ENCODE measurements at places on chromosomes 4 and X.

GRCh38 chr4:159016593-159017024 lies 86.3 kb upstream of the RAPGEF2 start:
- DNase-seq, result no peak

DNA sequence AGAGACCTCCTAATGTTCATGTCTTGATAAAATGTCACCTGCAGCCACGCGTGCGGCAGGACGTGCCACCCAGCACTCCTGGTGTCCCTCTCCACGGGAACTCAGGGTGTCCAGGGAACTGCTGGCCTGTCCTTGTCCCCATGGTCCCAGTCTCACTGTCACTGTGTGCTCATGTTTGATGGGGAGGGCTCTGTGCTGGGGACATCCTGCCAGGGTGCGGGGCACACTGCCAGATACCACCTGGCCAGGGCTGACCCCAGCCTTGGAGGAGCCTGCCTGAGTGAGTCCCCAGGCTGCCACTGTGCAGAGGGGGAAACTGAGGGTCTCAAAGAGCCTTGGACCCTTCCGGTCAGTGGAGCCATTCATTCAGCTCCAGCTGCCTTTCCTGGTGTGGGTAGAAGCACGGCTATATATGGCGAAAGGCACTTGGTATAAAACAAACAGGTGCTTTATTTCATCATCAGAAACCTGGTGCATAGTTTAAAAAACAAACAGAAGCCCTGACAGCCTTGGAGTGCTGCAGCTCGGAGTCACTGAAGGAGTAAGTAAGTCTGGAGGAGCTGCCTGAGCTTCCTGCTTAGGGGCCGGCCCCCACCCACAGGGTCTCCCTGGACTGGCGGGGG lies 33.0 kb downstream of the NOP14 start:
- peak; percentile 72 for DNase-seq

GRCh38 chr4:109764789-109765402 lies 35.0 kb upstream of the PLA2G12A start:
- no peak for DNase-seq

- no peak for DNase-seq
Measured at GRCh38 chr4:24328310-24328709, 256.0 kb downstream of the DHX15 start.

- no peak for DNase-seq
Measured at GRCh38 chr4:47860305-47860704, 22.4 kb upstream of the CORIN start.

DNA sequence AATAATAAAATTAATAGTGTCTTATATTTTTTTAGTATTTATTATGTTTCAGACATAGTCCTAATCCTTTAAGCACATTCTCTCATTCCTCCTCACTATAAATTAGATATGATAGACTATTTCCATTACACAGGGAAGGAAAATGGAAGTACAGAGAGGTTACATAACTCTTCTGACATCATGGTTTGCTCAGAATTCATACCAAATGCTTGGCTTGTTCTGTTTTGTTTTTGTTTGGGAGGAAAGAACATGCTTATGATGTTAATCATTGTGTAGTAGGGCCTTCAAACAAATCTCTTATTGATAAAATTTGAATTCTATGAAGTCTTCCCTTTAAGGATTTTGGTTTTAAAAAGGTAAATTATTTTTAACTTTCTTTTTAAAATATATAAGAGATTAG lies 59.5 kb downstream of the RXFP1 start:
- no peak for DNase-seq

- no peak for DNase-seq
Measured at GRCh38 chr4:15653864-15654592, 1.1 kb downstream of the FBXL5 start.

GRCh38 chr4:129364747-129365452 lies 268.9 kb downstream of the C4orf33 start:
- no peak for DNase-seq

- DNase-seq, result no peak
Measured at GRCh38 chrX:134981910-134982309, 8.9 kb upstream of the SMIM10 start.

GRCh38 chr4:83393908-83394307 lies 59.3 kb upstream of the HPSE start:
- no peak for DNase-seq

DNA sequence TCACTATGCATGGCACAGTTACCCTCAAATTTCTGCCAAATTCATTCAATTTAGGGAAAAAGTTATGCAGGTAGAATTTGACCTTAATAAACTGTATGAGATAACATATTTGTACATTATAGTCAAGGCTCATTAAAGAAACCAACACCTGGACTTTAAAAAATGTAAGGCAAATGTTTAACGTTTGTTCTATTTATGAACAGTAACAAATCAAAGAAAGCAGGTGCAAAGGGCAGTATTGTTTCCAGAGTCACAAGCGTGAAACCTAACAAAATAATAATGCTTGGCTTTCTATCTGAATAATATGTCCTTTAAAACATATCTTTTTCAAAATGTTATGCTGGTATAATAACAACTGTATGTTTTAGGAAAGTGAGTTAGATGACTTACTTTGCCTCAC lies 41.2 kb downstream of the LIN54 start:
- no peak for DNase-seq

- no peak for DNase-seq
Measured at GRCh38 chr4:47484168-47484567, 907 bp upstream of the ATP10D start.

GRCh38 chr4:81723019-81723884 lies 251.5 kb upstream of the RASGEF1B start:
- no peak for DNase-seq

DNA sequence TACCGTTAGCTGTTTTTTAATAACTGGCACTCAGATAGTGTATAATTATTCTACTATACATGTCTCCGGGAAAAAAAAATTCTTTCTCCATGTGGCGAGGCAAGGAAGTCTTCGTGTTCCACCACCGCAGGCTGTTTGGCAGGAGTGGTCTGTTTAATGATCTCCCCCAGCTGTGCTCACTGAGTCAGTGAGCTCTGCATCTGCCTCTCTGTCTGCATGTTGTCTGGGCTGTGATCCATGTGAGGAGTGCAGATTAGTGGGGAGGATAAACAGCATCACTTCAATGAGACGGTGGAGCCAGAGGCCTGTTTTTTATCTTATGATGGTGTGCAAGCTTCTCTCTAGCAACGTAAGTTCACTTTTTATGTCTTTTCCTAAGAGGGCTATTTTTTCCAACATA lies 69.8 kb downstream of the RPS3A start:
- DNase-seq, result no peak

- no peak for DNase-seq
Measured at GRCh38 chr4:128513664-128514484, 226.3 kb upstream of the PGRMC2 start.

- DNase-seq, result no peak
Measured at GRCh38 chr4:130855533-130855932, 1759.6 kb downstream of the C4orf33 start.

GRCh38 chr4:51831133-51831532 lies 11.8 kb upstream of the DCUN1D4 start:
- DNase-seq, result no peak

DNA sequence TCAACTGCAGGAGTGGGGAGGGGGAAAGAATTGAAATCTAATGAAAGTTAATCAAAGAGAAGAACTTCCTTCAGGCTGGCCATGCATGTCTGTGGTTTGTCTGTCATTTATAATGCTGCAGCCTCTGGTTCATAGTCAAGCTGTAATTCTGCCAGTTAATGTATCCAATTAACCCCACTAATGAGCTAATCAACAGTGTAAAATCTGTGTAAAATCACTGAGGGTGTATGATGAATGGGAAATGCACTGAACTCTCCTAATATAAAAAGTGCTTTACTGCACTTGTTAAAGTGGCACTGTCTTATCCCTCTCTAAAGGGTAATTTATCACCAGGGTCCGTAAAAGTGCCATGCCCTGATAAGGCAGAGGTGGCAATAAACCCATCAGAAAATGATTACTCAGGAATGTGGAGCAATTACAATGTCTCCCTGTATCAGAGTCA lies 798.1 kb downstream of the PDHA2 start:
- DNase-seq, result no peak

DNA sequence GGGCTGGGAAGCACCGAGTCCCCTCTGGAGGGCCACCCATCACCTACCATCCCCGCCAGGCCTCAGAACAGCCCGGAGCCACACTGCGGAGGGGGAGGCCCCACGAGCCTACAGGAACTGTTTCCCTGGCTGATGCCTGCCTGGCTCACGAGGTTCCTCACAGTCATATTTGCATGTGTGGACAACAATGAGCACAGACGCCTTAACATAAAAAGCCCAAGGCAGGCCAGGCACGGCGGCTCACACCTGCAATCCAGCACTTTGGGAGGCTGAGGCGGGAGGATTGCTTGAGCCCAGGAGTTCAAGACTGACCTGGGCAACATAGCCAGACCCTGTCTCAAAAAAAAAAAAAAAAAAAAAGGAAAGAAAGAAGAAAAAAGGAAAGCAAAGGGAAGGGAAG lies 125.9 kb downstream of the FAM53A start:
- DNase-seq, result no peak

GRCh38 chrX:53251307-53251706 lies 26.3 kb upstream of the KDM5C start:
- no peak for DNase-seq

DNA sequence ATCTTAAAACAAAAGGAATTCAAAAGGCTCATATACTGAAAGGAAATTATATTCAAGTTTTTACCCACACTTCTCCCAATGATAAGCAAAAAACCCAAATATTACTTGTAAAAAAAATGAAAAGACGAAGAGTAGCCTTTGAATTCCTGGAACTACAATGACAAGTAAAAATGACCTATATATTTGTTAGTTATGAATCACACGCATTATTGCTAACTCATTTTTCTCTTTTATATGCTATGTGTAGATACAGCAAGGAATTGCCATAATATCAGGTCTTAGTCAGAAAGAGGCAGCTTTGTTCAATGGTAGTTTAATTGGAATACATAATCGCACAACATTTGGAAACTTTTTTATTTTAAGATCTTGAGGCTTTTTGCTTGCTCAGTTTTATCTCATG lies 22.7 kb upstream of the ASB5 start:
- DNase-seq, result no peak

GRCh38 chr4:114264877-114265291 lies 285.4 kb upstream of the ARSJ start:
- DNase-seq, result no peak

GRCh38 chr4:866761-867390 lies 40.9 kb upstream of the CPLX1 start:
- no peak for DNase-seq

- DNase-seq, result peak; percentile 56
Measured at GRCh38 chr4:26248647-26249046, 72.2 kb upstream of the RBPJ start.

DNA sequence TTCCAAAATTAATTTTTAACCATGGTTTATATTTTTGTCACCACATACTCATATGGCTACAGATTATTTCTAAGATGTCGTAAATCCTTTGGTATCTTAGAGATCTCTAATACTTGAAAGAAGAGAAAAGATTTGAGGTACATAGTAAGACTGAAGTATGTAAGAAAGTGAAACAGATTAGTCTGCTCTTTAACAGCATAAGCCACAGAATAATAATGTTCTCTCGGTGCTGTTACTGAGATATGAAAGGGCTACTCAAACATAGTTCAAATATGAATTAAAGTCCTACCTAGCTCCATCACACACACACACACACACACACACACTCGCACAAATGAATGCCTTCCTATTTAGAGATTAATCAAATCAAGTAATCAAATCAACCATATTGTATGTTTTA lies 274.1 kb upstream of the PCDH18 start:
- no peak for DNase-seq

DNA sequence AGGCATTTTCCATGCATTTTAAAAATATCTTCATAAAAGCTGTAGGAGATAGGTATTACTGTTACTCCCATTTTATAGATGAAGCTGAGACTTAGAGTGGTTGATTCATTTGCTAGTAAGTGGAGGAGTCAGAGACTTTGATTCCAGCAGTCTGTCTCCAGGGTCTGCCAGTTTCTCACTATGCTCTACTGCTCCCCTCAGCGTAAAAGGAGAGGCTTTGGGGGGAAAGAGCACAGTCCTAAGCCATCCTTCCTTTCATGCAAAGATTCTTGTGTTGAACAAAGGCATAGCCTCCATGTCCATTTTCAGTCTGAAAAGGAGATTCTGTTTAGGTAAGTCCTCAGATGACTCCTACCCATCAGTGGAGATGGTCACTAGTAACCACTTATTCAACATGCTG lies 117.7 kb upstream of the TMEM150C start:
- no peak for DNase-seq

DNA sequence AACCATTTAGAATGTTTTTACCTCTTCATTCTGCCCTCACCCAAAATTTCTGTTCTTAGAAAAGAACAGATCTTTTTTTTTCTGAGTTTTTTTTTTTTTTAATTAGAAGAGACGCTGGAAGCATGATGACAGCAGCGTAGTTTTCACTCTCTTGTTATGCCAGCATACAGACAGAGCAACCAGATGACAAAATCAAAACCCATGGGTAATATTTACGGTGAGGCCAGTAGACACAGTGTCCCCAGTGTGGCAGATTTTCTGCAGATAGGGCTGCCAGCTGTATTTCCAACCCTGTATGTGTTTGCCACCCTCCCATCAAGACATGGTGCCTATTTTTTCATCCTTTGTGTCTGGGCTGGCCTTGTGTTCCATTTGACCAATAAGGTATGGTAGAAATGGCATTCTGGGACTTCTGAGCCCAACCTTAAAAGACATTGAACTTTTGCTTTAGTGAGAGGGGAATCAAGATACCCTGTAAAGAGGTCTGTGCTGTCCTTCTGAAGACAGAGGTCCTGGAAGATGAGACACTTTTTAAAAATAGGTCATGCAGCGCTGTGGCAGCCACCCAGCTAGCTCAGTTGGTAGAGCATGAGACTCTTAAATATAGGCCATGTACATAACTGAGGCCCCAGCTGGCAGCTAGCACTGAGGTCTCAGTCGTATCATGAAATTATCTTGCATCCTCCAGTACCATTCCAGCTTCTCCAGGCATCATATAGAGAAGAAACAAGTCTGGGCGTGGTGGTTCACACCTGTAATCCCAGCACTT lies 6.7 kb upstream of the ZNF41 start:
- no peak for DNase-seq

DNA sequence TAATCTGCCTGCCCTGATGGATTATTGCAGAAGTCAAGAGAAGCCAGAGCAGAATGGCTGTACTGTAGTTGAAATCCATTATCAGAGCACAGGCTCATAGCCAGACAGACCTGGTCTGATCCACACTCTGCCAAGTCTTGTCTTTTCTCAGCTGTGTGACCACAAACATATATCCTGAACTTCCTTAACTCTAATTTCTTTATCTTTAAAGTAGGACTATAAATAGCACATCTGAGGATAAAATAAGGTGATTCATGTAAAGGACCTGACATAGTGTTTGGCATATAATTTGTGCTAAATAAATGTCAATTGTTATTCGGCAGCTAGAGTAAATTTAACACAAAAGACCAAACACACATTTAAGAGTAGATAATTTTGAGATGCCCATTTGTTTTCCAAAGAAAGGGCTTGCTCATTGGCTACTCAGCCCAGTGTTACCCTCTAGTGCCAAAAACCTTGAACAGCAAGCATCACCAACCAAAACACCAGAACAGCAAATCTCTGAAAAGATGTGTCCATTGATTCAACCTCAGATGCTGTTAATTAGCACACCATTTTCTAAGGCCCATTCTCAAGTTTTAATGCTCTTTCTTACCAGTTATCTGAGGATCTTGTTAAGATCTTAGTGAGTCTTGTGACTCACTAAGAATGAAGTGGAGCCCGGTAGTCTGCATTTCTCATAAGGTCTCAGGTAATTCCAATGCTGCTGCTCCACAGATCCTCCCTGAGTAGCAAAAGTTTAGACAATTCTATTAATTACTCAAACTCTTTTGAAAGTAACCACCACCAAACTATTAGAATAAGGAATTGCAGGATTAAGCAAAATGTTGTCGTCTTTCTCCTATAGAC lies 108.8 kb downstream of the HHIP start:
- no peak for DNase-seq

Measured in NCI-H2029 treated with DMSO at 0.1 percent for 48 hours (cell line).